ENCODE measurements at places on chromosomes 2 and 18.

GRCh38 chr2:72415781-72416475 is 268.3 kb upstream of the CYP26B1 start:
- DNase-seq: no peak

GRCh38 chr2:238158018-238158508 is 707 bp upstream of the ERFE start:
- DNase-seq: no peak

DNA sequence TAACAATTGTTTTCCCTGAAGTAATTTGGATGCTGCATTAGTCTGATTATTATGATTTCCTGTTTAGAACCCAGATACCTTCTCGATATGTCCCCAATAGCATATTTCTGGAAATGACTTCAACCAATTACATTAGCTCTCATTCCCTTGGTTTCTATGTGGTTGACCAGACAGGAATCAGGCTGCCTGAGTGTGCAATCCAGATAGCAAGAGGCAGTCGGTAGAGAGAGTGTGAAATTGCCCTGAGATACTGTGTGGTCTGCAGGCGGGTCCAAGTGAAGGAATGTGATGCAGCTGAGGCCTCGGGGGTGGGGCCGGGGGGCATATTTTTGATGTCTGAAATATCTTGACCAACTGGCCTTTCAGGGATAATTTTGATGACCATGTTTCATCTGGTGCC is 143.9 kb upstream of the ITGA6 start:
- no peak for DNase-seq

GRCh38 chr2:222436040-222436413 is 11.7 kb downstream of the SGPP2 start:
- no peak for DNase-seq

DNA sequence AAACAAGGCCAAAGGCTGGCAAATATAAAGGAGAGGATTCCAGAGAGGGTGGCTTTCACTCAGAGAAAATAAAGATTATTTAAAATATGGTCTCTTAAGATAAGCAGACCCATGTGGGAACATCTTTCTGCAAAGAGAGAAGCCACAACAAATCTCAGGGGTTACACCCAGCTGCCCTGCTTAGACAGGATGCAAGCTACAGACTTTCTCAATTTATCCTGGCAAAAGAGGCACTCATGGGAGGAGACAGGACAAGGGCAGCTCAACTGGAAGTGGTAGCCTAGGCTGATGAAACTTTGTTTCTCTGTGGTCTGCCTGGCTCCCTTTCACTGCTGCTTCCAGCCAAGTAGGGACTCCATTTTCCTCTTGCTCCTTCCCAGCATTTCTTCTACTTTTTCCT is 25.9 kb upstream of the SULT1C4 start:
- DNase-seq: no peak

GRCh38 chr2:191166111-191166755 is 15.4 kb upstream of the STAT4 start:
- no peak for DNase-seq
